Mesothelial cell of epicardium (in vitro differentiated cells): ENCODE measurements at places on chromosomes 2 and 18. TPM values are rescaled to one million over a fixed set of nuclear protein-coding genes. Genes with fewer than 3 reads are reported as not detected.

DNA sequence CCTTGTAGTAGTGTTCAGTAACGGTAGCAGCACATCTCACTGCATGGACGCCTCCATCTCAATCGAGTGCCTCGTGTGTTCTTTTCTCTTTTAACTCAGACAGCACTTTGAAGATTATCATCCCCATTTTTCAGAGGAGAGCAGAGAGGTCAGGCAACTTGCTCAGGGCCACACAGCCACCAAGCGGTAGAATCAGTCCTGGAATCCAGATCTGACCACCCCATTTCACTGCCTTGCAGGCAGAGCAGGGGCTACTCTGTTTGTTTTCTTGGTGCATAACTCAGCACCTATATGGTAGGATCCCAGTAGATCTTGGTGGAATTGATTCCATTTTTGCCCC lies 129.5 kb downstream of the SMAD7 start:
- H3K4me3 ChIP-seq = no peak overlapping the region
- H3K4me1 ChIP-seq = peaks cover 24% of the 10 kb centered on the region
- no peak for DNase-seq
- no peaks in the 10 kb centered on the region for H3K27me3 ChIP-seq
- H3K36me3 ChIP-seq = peaks cover 35% of the 10 kb centered on the region
- H3K27ac ChIP-seq = no peak overlapping the region

- H3K4me3 ChIP-seq = no peak overlapping the region
- H3K36me3 ChIP-seq = no peaks in the 10 kb centered on the region
- no peaks in the 10 kb centered on the region for H3K27me3 ChIP-seq
- peaks cover 31% of the 10 kb centered on the region for H3K4me1 ChIP-seq
Observed at GRCh38 chr2:172376505-172377125, 50.8 kb upstream of the ITGA6 start.

- no peaks in the 10 kb centered on the region for H3K36me3 ChIP-seq
- DNase-seq = no peak
- H3K4me1 ChIP-seq = no peaks in the 10 kb centered on the region
- no peak overlapping the region for H3K4me3 ChIP-seq
- H3K27me3 ChIP-seq = no peaks in the 10 kb centered on the region
Observed at GRCh38 chr18:38611036-38611964, 1045.7 kb upstream of the CELF4 start.

Gene HOXD13
- total RNA-seq = 0.49 to 0.63 TPM (median 0.56 TPM) in 3 replicates

DNA sequence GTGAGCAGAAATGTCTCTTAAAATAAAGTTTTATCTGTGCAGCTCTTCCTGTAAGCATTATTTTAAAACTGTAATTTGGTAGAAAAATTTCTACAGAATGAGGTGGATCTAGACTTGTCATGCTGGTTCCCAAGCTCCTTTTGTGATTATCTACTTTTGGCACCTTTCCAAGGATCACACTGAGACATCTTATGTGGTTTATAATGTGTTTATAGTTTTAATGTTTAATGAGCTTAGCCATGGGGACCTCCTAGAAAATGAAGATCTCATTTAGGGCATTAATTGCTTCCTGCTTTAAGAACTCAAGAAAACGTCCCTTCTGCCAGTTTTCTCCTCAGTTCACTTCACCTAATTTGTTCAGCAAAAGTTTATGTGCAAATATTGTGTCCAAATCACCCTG lies 468.4 kb downstream of the SUCLG1 start:
- no peak overlapping the region for H3K27ac ChIP-seq
- no peak for DNase-seq
- H3K4me1 ChIP-seq = peaks cover 17% of the 10 kb centered on the region

GRCh38 chr2:34980689-34981088 lies 1374.9 kb upstream of the CRIM1 start:
- no peaks in the 10 kb centered on the region for H3K27me3 ChIP-seq
- H3K27ac ChIP-seq = no peak overlapping the region
- DNase-seq = no peak
- H3K4me3 ChIP-seq = no peak overlapping the region
- H3K4me1 ChIP-seq = peaks cover 2% of the 10 kb centered on the region
- H3K36me3 ChIP-seq = peaks cover 5% of the 10 kb centered on the region

Gene SLC4A3
- 23.6 to 25.7 TPM (median 25.7 TPM) in 3 replicates for total RNA-seq

DNA sequence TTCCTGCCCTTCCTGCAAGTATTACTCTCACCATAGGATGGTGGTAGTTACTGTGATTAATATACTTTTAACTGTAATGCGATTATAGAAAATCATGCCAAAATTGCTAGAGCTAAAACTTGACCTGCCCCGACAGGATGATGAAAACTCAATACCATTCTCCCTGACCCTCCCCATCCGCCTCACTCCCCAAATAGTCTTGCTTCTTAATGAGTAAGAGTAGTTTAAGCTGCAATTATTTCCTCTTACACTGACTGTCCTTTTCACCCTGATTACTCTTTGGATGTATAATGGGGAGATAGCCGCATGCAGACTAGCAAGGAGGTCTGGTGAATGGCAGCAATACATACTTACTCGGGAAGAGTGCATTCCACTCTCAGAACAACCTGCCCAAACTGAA lies 269.6 kb upstream of the SIX3 start:
- DNase-seq = no peak
- no peaks in the 10 kb centered on the region for H3K36me3 ChIP-seq
- H3K27me3 ChIP-seq = peaks cover 26% of the 10 kb centered on the region
- no peaks in the 10 kb centered on the region for H3K4me1 ChIP-seq
- no peak overlapping the region for H3K4me3 ChIP-seq
- H3K27ac ChIP-seq = no peak overlapping the region

Gene SRD5A2
- total RNA-seq = not detected in 3 replicates

Gene SP3
- total RNA-seq = 106 to 113 TPM (median 110 TPM) in 3 replicates

Gene PTCD3
- 150 to 157 TPM (median 156 TPM) in 3 replicates for total RNA-seq

Gene SKOR2
- not detected in 3 replicates for total RNA-seq

DNA sequence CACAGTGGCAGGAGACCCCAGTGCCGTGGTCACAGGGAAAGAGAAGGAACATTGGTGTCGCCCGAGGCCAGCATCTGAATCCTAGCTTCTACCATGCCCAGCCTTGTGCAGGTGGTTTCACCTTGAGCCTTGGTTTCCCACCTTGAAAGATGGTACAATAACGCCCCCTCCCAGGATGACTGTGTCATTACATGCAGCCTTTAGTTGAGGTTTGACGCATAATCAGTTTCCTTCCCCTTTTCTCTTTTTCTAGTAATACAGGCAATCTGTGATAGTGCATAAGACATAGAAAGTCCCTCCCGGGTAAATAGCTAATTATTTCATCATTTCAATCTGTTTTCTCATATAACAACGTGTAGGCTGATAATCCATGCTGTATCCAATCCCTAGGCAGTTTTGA lies 29.8 kb upstream of the ZNF407 start:
- peaks cover 12% of the 10 kb centered on the region for H3K36me3 ChIP-seq
- H3K27me3 ChIP-seq = peaks cover 37% of the 10 kb centered on the region
- no peak overlapping the region for H3K4me3 ChIP-seq
- DNase-seq = no peak
- no peak overlapping the region for H3K27ac ChIP-seq

DNA sequence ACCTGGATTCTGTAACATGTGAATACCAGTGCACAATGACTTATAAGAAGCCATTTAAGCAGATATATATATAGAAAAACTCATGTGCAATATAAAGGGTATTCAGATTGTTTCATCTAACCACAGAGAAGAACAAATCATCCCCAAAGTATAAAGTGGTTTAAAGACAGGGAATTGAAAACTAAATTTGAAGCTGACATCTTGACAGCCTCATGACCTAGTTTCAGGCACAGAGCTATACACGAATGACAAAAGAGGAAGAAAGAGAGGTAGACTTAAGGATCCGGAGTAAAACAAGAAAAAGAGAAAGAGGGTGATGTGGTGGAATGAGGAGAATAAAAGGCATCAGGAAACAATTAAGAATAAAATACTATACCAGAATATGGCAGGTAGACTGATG lies 194.5 kb downstream of the EPHA4 start:
- no peak overlapping the region for H3K4me3 ChIP-seq
- H3K27me3 ChIP-seq = peaks cover 3% of the 10 kb centered on the region
- H3K27ac ChIP-seq = no peak overlapping the region
- DNase-seq = no peak
